ENCODE measurements at places on chromosomes 3 and 15.
A peak's percentile ranks its signal among the peaks of the same experiment; 100 is the strongest.

GRCh38 chr3:114418107-114418506, 124.3 kb downstream of the TIGIT start:
- no peak for DNase-seq

DNA sequence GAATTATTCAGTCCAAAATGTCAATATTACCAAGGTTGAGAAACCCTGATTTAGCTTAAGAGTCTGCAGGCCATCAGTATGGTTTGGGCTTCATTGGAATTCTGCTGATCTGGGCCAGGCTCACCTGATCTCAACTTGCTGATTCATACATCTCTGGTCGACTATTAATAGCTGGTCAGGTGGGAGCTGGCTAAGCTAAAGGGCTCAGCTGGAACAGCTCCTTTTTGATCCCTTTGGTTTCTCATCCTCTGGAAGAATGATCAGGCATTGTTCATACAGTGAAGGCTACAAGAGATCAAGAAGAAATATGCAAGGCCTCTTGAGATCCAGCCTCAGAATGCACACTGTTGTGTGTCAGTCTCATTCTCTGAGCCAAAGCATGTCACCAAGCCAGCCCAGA, 123.3 kb upstream of the MME start:
- no peak for DNase-seq

DNA sequence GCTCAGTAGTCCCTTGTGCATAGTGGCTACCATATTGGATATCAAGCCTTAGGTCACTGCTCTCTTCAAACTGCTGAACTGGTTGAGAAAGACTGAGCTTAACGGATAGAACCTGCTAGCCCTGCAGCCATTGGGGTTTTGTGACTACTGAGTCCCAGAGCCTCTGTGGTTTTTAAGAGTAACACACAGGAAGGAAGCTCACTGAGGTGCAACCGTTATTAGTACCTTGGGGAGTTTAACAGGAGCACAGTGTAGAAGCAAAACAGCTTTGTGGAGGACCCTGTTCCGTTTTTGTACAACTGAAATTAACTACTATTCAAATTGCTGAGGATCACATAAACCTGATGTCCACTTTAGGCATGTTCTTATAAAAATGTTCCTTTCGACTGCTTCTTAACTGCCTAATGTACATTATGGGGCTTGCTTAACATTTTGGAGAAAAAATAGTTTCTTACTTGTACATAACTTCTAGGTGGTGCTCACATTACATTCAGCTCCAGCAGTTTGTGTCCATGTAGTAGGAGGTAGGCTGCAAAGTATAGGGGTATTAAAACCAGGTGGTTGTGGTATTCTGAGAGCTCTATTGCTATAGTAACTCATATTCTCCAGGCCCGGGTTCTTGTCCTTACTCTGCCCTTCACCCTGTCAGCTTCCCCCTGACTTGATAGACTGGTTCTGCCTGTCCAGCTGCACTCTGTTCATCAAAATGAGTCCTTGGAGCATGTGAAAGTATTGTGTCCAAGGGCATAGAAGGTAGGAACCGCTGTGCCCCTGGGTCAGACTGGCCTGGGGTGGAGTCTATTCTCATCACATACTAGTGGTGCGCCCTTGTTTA, 17.3 kb downstream of the PXK start:
- DNase-seq, result peak; percentile 14

DNA sequence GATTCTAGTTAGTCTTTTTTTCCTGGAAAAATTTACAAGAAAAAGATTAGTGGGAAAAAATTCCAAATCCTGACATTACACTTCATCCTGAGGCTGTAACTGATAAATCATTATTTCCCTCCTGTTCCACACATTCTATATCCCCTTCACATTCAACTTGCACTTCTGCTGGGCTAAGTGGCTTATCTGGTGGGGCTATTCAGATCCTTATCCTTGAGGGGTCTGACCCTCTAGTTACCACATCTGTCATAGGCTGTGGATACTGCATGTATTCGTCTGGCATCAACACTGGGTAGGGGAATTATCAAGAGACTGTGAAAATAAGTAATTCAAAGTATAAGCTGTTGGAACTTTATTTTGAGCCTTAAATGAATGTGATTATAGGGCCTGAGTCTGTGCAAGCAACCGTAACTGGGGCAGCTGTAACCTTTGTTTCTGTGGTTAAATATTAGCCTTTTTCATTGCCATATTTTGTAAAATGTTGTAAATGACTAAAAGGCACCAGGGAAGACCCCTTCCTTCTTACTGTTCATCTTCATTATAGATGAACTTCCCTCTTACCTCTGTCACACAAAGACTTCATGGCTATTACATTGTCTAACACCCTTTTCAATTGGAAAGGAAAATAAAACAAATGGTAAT, 28.0 kb upstream of the TEX9 start:
- DNase-seq, result no peak

GRCh38 chr15:75760704-75761435, 48.2 kb upstream of the CSPG4 start:
- DNase-seq, result no peak

DNA sequence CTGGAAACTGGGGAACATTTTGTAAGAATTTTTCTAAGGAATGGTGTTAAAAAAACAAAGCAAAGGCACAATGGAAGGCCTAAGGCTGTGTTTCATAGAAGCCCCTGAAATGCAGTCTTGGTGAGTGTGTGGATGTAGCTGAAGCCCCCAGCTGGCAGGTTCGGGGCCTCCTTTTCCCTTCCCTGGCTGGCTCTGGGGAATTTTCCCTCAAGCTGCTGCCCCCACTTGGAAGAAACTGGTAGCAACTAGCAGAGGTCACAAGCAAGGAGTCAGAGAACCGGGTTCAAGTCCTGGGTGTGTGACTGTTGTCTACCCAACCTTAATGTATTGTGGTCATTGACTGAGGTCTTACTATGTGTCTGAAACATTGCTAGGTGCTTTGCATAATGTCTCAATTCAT, 85.3 kb upstream of the MYZAP start:
- DNase-seq, result no peak

DNA sequence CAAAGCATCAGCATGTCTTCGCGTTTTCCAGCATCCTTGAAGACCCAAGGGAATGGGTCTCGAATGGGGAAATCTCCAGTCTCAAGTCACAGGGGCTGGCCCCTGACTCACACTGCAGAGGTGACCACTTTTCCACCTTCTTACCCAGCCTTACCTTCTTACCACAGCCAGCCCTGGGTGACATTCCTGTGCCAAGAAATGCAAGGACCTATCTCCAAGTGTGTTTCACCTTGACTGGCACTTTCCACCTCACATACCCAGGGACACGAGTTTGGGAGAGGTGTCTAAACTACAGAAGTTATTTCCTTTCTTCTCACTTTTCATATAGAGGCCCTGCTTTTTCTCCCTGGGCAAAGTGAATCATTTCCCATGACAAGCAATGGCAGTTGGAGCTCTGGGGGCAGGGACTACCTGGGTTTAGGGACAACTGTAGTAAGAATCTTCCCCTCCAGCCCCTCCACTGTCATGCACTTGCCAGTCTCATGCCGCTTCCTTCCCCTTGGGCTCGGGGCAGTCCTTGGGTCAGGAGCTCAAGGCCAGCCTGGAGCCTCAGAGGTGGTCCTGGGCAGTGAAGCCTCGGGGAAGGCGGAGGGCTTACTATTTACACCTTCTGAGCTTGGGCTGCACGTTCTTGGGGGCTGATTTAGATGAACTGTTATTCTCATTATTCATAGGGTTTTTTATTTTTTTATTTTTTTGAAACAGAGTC, 16.8 kb downstream of the PAQR5 start:
- no peak for DNase-seq

DNA sequence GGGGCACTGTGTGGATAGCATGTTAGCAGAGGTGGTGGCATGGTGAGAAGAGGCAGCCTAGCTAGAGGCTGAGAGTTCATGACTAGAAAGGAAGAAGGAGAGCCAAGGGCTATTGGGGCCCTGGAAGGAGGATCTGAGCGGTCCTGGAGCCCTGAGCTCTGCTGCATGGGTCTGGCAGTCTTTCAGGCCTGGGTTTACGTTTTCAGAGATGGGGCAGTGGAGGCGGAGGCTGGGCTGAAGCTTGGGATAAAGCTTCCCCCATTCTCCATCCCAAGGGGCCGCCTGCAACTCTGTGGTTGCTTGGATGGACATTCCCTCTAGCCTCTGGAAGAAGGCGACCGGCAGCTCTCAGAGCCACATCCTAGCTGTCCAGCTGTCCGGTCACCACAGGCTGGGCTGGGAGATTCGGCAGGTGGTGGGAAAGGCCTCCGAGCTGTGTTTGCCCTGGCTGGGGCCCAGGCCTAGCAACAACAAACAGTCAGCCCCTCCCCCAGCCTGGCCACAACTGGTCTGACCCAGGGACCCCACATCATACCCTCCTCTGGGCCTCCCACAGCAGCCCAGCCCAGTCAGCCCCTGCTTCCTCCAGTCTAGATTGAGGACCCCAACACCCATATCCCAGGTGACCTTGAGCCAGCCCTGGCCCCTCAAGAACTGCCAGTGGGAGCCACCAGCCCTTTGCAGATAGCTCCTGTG, 1.8 kb upstream of the SLC38A3 start:
- DNase-seq, result no peak

GRCh38 chr3:182969277-182969676, 11.1 kb downstream of the DCUN1D1 start:
- DNase-seq, result no peak

GRCh38 chr15:89963301-89964231, 37.6 kb upstream of the ZNF710 start:
- DNase-seq, result no peak

DNA sequence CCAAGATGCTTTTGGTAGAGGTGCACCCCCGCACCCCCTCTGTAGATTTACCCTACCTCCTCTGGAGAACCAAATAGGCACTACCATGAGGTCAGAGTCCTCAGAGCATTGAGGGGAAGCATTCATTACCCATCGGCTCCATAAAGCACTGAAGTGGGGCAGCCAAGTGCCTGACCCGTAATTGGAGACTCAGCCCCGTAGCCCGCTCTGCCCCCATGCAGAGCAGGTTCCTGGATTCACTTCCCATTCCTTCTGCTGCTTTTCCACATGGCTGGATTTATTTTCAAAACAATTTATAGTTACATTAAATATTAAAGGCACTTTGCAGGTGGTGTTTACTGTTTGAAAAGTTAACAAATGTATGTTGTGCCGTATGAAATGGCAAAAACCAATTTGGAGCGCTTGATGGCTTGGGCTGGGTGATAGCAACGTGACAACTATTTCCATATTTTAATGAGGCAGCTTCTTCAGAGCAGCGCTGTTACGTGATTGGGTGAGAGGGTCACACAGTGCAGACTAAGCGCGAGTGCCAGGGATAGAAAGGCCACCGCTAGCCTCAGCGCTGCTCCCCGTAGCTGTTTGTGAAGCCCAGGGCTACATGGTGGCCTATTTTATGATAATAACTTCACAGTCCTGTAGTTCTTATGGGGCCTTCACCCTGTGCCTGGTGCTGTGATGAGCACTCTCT, 373.8 kb upstream of the PROK2 start:
- no peak for DNase-seq

GRCh38 chr3:68483041-68483440, 449.3 kb downstream of the TAFA4 start:
- DNase-seq, result no peak

GRCh38 chr3:160369784-160370183, 29.2 kb downstream of the IFT80 start:
- no peak for DNase-seq

DNA sequence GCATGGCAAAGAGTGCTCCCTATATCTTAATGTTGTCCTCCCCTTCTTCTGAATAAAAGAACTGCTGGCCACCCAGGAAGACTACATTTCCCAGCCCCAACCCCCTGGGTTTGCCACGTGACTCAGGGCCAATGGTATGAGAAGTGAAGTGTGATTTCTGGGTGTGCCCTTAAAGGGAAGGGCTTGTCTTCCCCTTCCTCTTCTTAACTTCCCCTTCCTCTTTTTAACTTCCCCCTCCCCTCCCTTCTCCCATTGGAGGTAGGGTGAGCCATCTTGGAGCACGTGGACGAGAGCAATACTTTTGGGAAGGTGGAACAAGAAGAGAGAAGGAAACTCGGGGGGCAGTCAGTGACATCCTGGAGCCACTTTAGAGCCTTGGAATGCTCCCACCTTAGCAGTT, 6.8 kb upstream of the KBTBD12 start:
- no peak for DNase-seq

DNA sequence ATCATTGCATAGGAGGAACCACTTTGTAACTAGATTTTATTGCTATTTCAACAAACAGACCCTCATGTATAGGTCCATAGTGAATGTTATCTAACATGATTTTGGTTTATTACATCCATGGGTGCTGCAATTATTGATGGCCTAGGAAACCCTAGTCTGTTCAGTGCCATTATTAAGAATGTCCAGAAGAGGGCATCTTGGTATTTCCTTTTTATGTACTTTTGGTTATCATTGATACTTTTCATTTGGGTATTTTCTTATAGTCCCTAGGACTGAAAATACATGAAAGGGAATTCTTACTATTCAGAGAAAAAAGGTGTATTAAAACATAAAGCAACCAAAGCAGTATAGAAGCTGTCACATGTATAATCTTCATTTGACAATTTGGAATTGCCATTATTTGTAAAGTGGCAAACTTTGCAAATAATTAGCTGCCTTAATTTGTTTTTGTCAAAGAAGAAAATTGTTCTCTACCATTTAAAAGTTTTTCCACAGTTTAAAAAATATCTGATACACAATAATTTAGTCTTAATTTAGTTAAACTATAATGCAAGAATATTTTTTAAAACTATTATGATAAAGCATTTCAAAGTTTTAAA, 48.7 kb downstream of the CNOT10 start:
- peak; percentile 33 for DNase-seq

- no peak for DNase-seq
Measured at GRCh38 chr3:129747992-129748391, 141.5 kb upstream of the PLXND1 start.

GRCh38 chr3:119570229-119570628, 9.1 kb upstream of the ADPRH start:
- DNase-seq, result peak; percentile 29
